NCI-H2029 (cell line): ENCODE measurements at places on chromosomes 13 and 19.

DNA sequence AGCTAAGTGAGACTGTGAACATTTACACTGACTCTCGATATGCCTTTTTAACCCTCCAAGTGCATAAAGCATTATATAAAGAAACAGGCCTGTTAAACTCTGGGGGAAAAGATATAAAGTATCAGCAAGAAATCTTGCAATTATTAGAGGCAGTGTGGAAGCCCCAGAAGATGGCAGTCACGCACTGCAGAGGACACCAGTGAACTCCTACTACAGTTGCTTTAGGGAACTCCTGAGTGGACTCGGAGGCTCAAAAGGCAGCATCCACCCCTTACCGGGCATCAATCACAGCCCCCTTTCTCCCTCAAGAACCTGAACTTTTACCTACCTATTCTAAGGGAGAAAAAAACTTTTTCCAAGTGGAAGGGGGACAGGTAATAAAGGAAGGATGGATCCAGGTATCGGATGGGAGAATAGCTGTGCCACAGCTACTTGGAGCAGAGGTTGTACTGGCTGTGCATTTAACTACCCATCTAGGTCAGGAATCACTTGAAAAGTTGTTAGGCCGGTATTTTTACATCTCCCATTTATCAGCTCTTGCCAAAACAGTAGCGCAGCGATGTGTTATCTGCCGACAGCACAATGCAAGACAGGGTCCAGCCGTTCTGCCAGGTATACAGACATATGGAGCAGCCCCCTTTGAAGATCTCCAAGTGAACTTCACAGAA lies 80.1 kb downstream of the ZNF486 start:
- DNase-seq = no peak

- no peak for DNase-seq
Observed at GRCh38 chr19:40365613-40366401, 17.3 kb downstream of the PLD3 start.

DNA sequence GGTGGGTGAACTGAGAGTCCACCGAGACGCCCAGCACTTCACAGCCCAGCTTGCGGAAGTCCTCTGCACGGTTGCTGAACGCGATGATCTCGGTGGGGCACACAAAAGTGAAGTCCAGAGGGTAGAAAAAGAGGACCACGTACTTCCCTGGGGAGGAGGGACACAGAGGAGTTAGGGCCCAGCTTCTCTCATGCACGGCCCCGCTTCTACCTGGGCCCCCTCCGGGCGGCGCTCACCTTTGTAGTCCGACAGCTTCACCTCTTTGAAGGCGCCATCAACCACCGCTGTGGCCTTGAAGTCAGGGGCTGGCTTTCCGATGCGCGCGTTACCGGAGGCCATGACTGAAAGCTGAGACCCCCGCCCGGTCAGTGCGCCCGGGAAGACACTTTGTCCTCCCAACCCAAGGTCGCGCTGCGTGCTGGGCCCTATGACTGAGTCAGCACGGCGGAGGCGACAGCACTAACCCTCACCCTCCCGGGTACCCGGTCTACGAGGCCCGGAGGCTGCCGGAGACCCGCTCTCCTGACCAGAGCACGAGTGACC lies 606 bp downstream of the PRDX2 start:
- DNase-seq = no peak

- no peak for DNase-seq
Observed at GRCh38 chr19:51129716-51130115, 5.0 kb downstream of the SIGLEC9 start.

- no peak for DNase-seq
Observed at GRCh38 chr13:28100150-28101121, at the start of gene FLT3. Gene FLT3 (minus strand): TSS chr13:28100576. CDS start chr13:28100510, 66 bp downstream.

- DNase-seq = no peak
Observed at GRCh38 chr13:95749545-95749944, 72.6 kb downstream of the DNAJC3 start.

DNA sequence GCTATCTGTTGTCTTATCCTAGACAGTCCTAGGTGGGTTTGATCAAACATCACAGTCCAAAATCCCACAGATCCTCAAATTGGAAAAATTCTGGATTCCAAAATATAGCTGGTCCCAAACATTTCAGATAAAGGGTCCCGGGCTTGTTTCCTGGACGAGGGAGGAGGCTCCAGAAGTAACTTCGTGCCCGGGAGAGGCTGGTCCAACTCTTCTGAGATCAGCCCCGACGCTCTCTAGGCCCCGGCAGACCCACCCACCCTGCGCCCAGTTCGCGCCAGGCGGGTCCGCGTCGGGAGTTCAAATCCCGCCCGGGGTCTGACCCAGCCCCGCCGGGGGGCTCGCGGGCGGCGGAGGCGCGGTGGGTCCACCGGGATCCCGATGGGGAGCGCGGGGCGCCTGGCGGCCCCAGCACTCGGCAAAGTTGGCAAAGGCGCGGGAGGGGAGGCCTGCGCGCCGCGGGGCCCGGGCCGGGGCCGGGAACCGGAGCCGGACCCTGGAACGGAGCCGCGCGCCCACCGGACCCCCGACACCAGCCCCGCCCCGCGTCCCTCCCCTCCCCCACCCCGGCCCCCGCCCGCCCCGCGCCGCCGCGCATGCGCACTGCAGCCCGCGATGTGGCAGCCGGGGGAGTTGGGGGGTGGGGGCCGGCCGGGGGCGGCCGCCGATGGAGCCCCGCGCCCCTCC lies 513 bp downstream of the MIER2 start:
- DNase-seq = no peak

- DNase-seq = no peak
Observed at GRCh38 chr13:93603043-93603442, 376.4 kb downstream of the GPC6 start.

- no peak for DNase-seq
Observed at GRCh38 chr13:80338781-80339562, 2.0 kb downstream of the SPRY2 start.

GRCh38 chr19:3555653-3556422 lies 1.5 kb downstream of the MFSD12 start:
- no peak for DNase-seq

GRCh38 chr19:3133793-3134116 lies 2.1 kb upstream of the GNA15 start:
- no peak for DNase-seq

GRCh38 chr13:79837741-79838450 lies 356.9 kb downstream of the NDFIP2 start:
- no peak for DNase-seq
